ENCODE measurements at places on chromosomes 4 and X.

DNA sequence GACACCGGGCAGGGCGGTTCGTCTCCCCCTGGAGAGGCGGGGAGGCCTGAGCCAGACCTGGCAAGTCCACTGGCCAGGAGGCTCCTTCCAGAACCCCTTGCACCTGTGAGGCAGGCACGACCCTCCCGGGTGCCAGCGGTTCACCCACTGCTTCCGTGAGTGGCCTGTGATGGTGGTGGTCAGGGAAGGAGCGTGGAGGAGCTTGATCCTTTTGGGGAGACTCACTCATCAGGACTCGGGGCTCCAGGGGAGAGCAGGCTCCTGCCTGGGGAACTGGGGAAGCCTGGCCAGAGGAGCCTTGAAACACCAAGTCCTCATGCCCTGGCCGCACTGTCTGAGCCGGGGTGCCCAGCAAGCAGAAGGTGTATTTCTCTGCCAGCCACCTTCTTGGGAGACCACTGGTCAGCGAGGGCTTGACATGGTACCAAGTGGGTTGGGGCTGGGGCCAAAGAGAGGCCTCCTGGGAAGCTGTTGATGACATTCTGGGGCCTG, 860 bp downstream of the FAM50A start:
- DNase-seq: no peak

GRCh38 chr4:87058356-87059073, 123.7 kb downstream of the AFF1 start:
- DNase-seq: no peak

GRCh38 chr4:54976682-54977081, 148.7 kb downstream of the KDR start:
- no peak for DNase-seq

DNA sequence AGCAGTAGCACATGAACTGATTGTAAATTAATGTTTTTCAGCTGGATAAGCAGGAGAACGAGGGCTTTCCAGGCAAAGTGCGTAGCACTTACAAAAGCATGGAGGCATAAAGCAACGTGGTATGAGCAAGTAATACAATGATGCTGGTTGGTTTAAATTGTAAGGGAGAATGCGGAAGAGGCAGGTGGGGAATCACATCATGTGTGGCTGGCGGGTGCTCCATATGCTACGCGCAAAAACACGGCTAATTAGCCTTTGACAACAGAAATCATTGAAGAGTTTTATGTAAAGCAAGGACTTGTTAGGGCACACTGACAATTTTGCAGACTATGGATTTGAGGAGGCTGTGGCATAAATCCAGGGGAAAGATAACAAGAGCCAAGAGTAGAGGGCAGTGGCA, 14.6 kb downstream of the SYTL4 start:
- DNase-seq: no peak

DNA sequence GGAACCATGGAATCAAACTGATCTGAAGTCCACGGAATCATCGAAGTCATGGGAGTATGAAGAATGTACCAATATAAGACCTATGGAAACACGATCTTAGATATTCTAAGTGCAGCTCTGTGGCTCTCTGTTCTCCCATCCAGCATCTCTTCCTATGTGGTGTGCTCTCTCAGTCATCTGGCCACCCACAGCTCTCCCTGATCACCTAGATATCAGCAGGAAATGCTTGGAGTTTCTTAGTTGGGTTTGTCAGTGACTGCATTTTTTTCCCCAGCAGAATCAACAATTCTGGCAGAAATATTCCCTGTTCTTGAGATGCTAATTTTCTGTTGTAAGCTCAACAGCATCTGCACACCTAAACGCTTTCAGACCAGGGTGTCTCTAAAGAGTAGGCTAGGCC, 94.1 kb downstream of the GC start:
- DNase-seq: no peak

DNA sequence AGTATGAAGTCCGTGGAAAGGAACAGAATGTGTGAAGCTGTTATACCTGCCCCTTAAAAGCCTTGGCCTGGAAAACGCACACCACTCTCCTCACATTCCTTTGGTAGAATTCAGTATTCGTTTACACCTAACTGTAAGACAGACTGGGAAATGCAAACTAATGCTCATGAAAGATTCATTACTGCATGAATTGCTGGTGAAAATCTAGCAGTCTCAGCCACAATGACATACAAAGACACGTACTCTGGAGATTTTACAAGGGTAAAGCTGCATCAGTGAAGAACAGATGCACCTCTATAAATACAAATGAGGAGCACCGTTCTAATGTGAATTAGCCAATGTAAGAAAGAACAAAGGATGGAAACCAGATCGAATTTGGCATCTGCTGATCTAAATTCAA, 2051.3 kb downstream of the PCDH7 start:
- no peak for DNase-seq

- no peak for DNase-seq
These were observed 196.3 kb upstream of the MAB21L2 start for GRCh38 chr4:150385606-150386005.

GRCh38 chr4:2048831-2049230, 10.3 kb upstream of the NAT8L start:
- no peak for DNase-seq

DNA sequence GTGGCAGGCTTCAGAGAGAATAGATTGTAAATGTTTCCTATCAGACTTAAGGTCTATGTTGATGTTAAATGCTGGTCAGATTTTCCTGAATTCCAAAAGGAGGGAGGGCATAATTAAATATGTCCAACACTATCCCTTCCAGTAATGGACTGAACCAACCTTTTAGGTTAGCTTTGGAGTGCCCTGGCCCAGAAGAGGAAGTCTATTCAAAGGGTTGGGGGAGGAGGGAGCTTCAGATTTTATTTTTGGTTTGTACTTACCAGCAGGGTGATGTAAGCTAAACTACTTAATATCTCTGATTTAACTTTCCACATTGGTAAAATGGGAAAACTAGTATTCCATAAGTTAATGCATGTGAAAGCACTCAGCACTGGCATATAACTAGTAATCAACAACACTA, 91.1 kb downstream of the RBM46 start:
- no peak for DNase-seq

- no peak for DNase-seq
These were observed 145.8 kb upstream of the HCCS start for GRCh38 chrX:10965174-10965798.

GRCh38 chr4:27720010-27720766, 859.5 kb downstream of the STIM2 start:
- DNase-seq: no peak

GRCh38 chr4:117777721-117778120, 256.6 kb upstream of the NDST3 start:
- DNase-seq: no peak

DNA sequence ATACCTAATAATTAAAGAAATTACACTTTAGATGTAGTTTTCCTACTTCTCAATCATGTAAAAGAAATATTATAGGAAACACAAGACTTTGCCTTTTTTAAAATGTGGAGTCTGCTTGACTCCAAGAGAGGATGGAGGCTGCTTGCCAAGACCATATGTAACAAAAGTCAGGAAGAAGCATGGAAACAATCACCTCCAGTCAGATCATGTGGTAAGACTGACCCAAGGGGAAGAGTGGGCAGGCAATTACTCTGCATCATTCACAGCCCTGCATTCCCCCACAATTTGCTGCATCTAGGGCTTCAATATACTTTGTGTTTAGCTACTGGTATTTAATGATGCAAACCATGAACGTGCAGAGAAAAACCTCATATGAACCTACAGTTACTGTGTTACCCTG, 78.0 kb upstream of the RXFP1 start:
- DNase-seq: no peak

- DNase-seq: no peak
These were observed 215.1 kb downstream of the DCHS2 start for GRCh38 chr4:154276496-154276895.

DNA sequence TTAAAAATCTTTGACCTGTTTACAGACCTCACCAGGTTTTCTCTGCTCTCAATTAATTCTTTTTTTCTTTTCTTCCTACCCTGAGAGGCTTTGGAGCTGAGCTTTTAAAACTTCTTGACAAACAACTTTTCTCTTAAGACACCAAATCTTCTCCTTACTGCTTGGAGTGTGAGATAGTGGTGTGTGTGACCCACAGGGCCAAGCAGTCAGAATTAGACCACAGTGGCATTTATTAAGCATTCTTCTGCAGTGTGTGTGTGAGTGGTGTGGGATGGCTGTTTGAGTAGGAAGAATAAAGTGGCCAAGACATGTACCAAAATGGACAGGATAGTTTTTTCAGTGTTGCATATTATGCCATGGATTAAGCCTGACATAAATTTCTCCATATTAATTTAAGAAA, 665.1 kb downstream of the RAPGEF2 start:
- DNase-seq: no peak

- DNase-seq: no peak
These were observed 202.0 kb downstream of the PCDH19 start for GRCh38 chrX:100208076-100208475.

DNA sequence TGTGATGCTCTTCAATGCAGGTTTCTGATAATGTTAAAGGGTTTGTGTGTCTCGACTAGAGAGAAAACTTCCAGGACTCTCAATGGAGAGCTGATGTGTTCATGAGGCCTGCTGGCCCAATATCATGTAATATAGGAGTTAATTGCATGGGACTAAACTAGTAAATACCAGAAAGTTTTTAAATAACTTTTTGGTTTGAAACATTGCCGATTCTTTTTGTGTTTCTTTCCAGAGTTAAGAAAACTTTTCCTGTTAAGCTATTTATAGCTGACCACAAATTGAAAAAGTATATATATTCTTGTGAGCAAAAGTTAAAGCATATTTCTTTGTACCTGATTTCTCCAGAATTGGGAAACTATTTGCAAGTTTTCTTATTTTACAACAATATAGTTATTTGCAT, 49.7 kb downstream of the FAM9B start:
- no peak for DNase-seq

DNA sequence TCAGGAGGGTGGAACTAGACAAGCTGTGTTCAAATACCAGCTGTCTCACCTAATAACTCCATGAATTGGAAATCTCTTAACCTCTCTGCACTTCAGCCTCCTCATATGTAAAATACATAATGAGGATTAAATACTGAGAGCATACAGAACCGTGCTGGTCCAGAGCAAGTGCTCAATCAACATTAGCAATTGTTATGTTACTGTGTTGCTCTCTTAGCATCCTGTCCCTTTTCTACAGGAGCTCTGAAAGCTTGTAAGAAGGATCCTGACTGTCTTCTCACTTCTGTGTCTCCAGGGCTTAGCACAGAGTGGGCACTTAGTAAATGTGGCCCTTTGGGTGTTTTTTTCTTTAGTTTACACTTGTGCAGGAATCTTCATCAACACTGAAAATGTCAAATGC, 1456.1 kb upstream of the IGFBP7 start:
- DNase-seq: no peak

- no peak for DNase-seq
These were observed 31.0 kb downstream of the TMEM131L start for GRCh38 chr4:153497091-153497531.

DNA sequence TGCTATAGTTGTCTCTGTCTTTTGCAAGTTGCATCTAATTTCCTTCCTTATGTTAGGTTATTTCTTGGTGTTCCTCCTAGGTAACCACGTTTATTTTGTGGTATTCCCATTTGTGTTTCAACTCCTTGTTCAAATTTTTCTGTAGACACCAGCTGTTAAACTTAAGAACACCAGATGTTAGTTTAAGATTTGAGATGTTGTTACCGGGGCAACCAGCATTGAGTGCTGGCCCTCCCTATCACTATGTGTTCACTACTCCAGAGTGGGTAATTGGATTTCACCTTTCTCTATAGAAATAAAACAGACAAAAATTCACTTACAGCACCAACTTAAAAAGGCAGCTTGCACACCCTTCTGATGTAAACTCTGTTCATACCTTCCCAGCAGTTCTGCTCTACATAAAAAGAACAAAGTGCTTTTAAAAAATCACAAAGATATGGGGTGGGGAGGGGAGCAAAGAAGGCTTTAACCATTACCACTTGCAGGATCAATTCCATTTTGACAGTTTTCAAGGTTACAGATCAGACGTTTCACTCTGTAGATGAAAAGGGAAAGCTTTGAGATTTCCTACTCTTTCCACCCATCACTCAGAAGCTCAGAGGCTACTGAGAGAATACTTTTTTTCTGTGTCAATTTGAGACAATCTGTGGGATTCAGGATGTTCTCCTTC, 82.9 kb downstream of the DKK2 start:
- no peak for DNase-seq

DNA sequence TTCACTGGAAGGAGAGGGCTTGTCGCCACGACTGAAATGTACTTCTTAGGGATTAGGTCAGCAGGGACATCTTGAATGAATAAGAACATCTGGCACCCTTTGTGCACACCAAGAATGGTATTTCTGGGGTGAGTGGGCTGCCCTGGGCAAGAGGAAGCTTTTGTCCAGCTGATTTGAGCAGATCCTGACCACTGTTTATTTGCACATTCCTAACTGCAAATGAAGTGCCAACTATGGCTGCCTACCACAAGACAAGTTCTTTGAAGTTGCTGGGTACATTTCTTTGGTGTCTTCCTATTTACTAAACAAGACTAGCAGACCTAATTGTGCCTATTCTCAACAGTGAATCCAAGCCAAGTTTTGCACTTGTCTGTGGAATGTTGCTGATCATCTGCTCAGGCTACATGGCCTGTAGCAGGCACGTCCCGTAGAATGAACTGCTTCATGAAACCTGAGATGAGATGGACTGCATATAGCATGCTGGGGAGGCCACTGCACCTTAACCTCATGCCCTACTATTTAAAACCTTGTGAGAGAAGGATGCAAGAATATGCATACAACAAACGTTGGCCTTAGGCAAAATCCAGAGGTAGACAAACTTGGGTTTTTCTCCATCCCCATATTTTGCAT, 45.0 kb downstream of the PIR start:
- DNase-seq: no peak

GRCh38 chrX:120512222-120512621, 43.1 kb upstream of the LAMP2 start:
- DNase-seq: no peak

DNA sequence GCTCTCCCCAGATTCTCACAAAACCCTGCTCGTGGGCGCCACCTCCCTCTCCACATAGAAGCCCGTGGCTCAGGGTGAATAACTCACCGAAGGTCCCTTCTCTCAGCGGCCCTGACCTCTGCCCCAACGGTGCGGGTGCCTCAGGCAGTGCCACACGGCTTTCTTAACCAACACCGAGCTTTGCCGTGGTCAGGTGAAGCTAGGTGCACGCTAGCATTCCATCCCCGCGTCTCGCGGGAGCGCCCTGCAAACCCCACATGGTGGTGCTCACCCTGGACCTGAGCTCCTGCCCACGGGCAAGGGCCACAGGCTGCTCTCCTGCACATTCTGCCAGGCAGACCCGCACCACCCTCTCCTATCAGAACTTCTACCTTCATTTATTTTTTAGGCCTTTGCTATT, 18.4 kb downstream of the LRPAP1 start:
- no peak for DNase-seq

DNA sequence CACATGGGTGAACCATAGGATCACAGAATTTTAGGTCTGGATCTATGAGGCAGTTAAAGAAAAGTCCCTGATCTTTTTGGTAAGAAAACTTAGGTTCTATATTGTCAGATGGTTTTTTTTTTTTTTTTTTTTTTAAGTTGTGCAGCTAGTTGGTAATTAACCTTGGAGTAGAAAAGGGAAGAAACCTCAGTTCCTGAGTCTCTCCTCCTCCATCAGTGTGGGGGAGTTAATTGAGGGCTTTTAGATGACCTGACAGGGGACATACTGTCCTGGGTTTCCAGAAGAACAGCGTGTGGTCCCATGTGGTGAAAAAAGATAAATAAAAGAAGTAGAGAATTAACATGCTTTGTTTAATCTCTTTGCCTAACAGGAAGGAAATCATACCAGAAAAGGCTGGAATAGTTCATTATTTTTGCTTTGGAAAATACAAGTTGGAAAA, 123.7 kb downstream of the ARHGAP10 start:
- DNase-seq: no peak

Measured in memory B cell (primary cell).